Upper lobe of right lung (tissue), 1 donor: ENCODE measurements at places on chromosomes 1 and 21.
A peak's percentile ranks its signal among the peaks of the same experiment; 100 is the strongest.

- no peak for DNase-seq
Measured at GRCh38 chr21:43731476-43731875, 12.5 kb downstream of the PDXK start.

GRCh38 chr1:214514819-214515383, 36.5 kb downstream of the PTPN14 start:
- no peak for DNase-seq

DNA sequence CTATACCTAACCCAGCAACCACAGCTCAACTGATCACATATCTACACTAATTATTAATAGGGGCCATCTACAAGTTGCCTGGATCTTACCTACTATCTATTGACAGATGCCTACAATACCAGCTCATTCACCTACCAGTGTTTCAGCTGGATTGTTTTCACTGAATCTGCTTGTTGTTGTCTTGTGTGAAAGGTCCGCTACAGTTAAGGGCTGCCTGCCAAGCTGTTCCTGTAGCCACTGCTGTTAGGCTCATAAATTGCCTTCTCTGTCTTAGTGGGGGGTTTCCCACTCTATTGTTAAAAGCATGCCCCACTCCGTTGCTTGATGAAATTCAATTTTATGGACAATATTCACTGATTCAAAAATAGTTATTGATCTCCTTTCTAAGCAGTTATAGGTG, 199.7 kb upstream of the TMPRSS15 start:
- DNase-seq: no peak

- no peak for DNase-seq
Measured at GRCh38 chr1:157364612-157365011, 187.7 kb downstream of the FCRL5 start.

- no peak for DNase-seq
Measured at GRCh38 chr1:59359325-59359724, 62.4 kb downstream of the FGGY start.

GRCh38 chr1:7576946-7577657, 194.0 kb upstream of the VAMP3 start:
- peak; percentile 47 for DNase-seq

- no peak for DNase-seq
Measured at GRCh38 chr1:63861052-63861691, 87.4 kb downstream of the ROR1 start.

- DNase-seq: no peak
Measured at GRCh38 chr1:30305519-30305918, 417.9 kb downstream of the MATN1 start.
